Stimulated activated CD8-positive, alpha-beta memory T cell treated with anti-CD3 and anti-CD28 coated beads, Interleukin-12 subunit alpha, Interleukin-12 subunit beta, amount 100 ng/mL, for 4 hours (primary cell): ENCODE measurements at places on chromosomes 4 and X.

GRCh38 chrX:49184294-49185281 is 1.6 kb downstream of the PRICKLE3 start:
- no peak for DNase-seq

DNA sequence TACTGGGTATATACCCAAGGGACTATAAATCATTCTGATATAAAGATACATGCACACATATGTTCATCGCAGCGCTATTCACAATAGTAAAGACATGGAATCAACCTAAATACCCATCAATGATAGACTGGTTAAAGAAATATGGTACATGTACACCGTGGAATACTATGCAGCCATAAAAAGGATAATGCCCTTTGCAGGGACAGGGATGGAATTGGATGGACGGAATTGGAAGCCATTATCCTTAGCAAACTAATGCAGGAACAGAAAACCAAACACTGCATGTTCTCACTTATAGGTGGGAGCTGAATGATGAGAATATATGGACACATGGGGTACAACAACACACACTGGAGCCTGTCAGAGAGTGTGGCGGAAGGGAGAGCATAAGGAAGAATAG is 55.9 kb downstream of the DCK start:
- no peak for DNase-seq

GRCh38 chrX:137428766-137429591 is 136.9 kb upstream of the ZIC3 start:
- DNase-seq: no peak

DNA sequence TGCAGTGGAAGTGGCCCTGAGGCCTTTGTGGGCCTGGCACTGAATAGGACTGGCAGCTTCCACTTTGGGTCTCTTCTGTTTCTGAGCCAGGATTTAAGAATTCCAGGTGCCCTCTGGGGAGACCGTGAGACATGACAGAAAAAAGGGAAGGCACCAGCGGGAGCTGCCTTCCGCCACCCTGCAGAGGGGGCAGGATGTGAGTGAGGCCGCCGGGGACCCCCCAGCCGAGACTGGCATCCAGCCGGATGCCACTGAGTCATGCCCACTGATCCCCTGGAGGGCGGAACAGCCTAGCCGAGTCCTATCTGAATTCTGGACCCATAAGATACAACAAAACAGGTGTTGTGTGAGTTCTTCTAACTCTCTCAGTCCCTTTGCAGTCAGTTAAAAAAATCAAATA is 41.3 kb downstream of the C4orf50 start:
- DNase-seq: no peak

- DNase-seq: no peak
Measured at GRCh38 chrX:109089359-109089758, 353.0 kb upstream of the IRS4 start.

DNA sequence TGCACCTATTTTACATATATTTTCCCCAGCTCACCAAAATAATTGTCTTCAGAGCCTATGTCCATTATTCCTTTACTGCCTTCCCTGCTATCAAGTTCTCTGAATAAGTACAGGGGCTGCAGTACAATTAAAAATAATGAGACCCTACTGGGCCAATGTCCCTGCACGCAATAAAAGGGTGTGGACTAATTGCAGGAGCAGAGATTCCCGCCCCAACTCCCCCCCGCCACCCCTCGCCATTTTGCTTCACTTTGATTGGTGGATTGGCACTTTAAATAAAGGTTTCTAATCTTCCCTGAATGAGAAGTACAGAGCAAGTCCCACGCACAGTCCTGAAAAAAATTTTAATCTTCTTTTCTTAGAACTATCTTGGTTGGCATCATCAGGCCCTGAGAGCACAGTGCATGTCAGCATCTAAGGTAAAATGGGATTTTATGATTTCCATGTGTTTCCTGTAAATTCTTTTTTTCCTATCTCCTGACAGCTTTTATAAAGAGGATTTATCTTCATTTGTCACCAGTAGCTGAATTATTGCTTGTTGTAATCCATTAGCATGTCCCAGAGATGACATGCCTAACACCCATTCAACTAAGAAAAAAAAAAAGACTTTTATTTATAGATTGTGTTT is at the start of gene AMBN:
TSS of gene AMBN (plus strand) at position 302 of the 628 bp plus-strand sequence. CDS start at position 405, 103 bp downstream.
- DNase-seq: no peak

- DNase-seq: no peak
Measured at GRCh38 chrX:14697451-14697850, 168.1 kb downstream of the GLRA2 start.

DNA sequence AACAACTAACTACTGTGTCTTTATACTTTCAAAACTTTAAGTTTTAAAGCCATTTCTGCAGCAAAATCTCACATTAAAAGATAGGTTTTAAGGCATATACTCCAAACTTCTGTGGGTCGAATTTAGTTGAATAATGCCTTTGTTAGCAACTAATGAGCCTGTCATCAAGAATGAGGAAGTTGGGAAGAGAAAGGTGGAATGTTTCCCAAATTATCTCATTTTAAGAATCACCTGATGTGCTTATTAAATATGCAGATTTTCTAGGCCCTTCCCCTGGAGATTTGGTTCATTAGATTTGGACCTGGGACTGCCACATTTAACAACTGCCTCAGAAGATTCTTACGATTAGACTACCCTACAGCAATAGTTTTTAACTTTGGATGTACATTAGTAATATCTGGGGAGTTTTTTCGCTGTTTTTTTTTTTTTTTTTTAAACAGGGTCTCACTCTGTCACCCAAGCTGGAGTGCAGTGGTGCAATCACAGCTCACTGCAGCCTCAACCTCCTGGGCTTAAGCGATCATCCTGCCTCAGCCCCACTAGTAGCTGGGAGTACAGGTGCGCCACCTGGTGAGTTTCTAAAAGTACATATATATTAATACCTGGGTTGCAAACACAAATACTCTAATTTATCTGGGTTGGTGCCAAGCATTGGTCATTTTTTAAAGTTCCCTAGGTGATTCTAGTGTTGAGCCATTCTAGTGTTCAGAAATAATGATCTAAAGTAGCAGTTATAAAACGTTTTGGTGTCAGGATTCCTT is 16.1 kb upstream of the TASL start:
- no peak for DNase-seq

GRCh38 chr4:3818371-3818770 is 52.2 kb downstream of the ADRA2C start:
- no peak for DNase-seq

GRCh38 chr4:2977211-2978088 is 14.1 kb downstream of the GRK4 start:
- no peak for DNase-seq

DNA sequence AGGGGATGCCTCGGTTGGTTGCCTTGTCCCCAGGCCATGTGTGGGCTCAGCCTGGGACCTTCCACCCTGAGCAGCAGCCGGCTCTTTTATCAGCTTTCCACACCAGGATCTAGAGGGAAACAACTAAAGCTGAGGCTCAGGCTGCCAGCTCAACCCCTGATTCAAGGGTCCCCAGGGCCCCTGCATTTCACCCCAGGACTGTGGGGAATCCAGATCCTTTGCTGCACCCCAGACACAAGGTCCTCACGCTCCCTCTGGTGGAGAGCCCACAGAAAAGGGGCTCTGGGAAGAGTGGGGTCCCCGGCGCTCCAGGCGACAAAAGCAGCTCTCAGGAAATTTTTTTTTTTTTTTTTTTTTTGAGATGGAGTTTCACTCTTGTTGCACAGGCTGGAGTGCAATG is 64.3 kb downstream of the ZFYVE28 start:
- DNase-seq: no peak

DNA sequence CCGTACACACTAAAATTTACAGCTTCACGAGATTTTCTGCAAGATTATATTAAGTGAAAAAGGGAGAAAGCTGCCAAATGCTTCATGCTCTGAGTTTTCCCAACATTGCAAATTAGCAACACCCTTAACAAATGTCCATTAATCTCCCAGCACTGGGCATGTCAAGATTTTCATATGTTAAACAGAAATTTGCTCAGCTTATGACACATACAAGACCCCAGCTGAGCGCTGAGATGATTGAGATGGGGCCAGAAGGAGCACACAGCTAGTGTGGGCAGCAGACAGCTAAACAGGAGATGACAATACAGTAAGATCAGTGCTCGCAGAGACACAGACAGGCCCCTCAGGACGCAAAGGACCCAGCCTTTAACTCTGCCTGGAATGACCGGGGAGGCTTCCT is 208.8 kb downstream of the STK32B start:
- no peak for DNase-seq

GRCh38 chr4:1209821-1210220 is 37.4 kb upstream of the SPON2 start:
- DNase-seq: no peak

GRCh38 chrX:130756233-130756632 is 146.8 kb downstream of the ENOX2 start:
- no peak for DNase-seq

DNA sequence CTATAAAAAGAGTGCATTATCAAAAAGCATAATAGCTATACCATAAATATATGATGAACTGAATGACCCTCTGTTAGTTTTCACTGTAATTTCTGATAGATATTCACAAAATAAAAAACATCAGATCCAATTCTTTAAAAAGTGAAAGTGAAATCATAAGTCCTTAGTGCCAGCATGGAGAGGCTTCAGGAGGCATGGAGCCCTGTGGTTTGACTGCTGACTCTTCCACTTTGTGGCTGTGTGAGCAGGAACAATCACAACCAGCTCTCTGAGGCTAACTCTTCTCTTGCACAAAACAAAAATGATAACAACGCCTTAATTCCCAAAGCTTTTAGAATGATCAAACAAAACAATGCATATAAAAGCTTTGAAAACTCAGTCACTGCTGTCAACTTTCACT is 1143.9 kb downstream of the PDHA2 start:
- DNase-seq: no peak

- no peak for DNase-seq
Measured at GRCh38 chrX:13341491-13342101, 21.7 kb upstream of the ATXN3L start.

DNA sequence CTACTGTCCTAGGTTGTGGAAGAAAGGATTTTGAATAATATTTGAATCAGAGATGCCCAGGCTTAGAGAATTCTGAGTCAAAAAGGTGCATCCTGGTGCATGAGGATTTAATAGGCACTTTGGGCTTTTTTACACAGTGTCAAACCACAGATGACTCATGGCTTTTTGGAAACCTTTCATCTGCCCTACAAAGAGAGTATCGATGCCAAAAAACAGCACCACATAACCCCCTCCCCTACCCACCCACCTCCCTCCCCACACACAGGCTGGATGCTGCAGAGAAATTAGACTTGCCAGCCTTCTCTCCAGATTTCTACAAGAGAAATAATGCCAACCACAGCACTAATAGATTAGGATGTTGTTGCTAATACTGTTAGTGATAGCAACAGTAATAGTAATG is 779.3 kb downstream of the NLGN4X start:
- no peak for DNase-seq

DNA sequence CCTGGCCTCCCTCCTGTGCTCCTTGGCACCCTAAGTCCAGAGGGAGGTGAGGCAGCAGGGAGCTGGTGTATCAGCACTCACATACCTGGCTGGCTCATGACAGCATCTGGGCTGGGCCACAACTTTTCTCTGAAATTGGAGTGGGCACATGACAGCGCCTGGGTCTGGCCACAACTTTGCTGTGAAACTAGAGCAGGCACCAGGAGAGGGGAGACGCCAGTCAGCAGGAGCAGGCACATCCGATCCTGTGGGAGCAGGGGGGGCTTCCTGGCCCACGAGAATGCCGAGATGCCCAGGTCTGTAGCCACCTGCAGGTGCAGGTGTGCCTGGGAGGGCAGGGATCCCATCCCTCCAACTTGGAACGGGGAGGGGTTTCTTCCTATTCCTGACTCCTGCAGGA is 69.7 kb upstream of the PPP3CA start:
- no peak for DNase-seq

DNA sequence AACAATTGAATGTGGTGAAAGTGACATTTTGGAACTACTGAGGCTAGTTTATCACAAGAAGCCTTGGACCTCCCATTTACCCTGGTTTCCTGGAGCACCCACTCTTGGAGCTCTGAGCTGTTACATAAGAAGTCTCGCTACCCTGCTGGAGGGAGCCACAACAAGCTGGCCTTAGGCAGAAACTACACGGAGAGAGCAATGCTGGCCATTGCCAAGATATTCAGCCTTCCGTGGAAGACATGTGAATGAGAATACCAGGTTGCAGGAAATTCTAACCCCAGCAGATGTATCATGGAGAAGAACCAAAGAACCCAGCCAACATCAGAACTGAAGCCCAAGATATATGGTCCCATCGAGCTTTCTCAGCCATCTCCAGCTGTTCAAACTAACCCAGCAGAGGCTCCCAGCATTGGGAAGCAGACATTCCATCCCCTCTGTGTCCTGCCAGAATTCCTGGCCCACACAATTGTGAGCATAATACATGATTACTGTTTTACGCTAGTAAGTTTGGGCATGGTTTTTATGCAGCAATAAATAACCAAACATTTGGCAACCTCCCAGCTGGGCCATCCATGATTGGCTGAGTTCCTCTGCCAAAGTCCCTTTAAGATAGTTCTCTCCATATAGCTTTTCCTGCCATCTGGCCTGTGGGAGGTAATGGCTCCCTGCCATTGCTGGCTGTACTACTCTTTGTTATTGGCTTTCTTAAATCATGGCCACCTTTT is 17.9 kb upstream of the PDE5A start:
- DNase-seq: no peak

DNA sequence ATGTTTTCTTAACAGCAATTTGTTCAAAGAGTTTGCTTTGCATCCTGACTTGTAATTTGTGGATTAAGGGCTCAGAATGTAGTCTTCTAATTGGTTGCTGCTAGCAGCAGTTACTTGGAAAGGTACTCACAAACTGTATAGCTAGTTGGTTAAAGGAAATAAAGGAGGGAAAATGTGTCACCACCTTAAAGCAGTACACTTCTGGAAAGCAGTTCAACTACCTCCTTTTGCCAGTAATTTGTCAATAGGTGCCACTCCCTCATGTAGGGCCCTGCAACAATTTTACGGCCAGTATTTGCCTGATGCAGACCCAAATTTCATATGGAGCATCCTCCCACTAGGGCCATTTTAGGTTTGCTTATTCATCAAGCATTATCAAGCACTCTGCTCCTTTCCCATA is 20.8 kb downstream of the AMOT start:
- no peak for DNase-seq

- no peak for DNase-seq
Measured at GRCh38 chr4:102551958-102552565, 50.9 kb downstream of the NFKB1 start.

DNA sequence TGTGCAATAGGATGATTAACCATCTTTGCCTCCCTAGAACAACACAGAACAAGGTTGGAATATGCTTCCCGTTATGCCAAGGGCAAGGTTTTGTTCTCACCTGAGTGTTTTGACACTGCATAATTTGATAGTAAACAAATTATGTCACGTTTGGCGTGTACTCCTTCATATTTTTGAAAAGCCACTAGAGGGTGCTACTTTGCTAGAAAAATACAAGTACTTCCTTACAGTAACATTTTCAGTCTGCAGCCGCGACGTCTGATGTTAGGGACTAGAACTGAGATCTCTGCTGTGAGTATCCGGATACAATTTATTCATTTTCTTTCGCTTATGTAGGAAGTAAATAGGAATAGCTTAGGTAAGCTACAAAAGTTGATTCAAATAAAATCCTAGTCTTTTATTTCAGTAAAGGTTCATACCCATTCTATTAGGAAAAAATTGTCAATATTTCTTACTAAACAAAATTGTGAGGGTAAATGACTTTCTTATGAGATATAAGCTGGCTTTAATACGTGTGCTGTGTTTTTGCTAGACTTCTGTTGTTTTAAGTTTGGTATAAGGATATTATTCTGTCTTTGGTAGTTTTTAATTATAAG is 181.1 kb upstream of the WDFY3 start:
- DNase-seq: no peak
